ENCODE measurements at places on chromosomes 5 and 9. TPM values are rescaled to one million over a fixed set of nuclear protein-coding genes. Genes with fewer than 3 reads are reported as not detected.

- DNase-seq = no peak
These were observed 42.7 kb downstream of the PFDN1 start for GRCh38 chr5:140260089-140260656.

GRCh38 chr9:3954331-3955304 is 345.2 kb downstream of the GLIS3 start:
- no peak for DNase-seq

DNA sequence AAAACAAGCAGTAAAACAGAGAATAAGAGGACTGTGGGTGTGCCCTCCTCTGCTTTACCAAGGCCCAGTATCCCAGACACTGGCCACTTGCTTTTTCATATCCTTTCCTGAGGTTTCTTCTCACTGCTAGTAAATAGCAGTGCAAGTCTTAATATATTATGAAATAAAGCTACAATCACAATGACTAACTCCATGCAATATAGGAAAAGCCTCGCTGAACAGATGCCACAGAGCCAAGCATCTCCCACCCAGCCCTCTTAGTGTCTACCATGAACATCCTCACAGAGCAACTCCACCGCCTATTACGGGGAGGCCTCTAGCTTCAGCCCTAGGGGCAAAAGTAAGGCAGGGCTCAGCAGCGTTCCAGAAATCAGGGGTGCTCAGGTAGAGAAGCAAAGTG is 130.7 kb upstream of the LHFPL2 start:
- DNase-seq = no peak

DNA sequence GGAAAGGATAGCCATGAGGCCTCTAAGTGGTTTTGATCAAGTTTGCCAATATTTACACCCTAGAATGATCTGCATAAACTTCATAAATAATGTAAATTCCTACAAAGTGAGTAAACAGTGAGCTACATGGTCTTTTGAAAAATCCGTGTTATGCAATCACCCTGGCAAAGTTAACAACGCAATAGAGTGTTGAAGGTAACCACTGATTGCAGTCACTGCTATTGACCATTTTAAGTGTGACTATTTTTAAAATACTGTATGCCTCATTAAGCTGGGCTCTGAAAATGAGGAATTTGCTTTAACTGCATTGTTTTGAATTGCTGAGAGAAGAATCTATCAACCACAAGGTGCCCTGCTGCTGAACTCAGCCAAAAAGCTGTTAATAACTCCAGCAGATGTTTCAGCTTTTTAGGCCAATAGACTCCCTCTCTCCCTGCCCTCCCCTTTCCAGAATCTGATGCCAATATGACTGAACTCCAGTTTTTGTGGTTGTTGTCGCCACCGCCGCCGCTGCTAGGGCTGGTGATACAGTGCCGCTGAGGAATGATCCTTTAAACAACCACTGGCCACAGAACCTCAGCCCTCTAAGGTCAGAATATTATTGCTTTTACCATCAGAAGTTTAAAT is 35.3 kb upstream of the SMARCA2 start:
- no peak for DNase-seq

The F2RL1 gene
- 0.76 TPM for total RNA-seq

The C7 gene
- 37.4 TPM for total RNA-seq

DNA sequence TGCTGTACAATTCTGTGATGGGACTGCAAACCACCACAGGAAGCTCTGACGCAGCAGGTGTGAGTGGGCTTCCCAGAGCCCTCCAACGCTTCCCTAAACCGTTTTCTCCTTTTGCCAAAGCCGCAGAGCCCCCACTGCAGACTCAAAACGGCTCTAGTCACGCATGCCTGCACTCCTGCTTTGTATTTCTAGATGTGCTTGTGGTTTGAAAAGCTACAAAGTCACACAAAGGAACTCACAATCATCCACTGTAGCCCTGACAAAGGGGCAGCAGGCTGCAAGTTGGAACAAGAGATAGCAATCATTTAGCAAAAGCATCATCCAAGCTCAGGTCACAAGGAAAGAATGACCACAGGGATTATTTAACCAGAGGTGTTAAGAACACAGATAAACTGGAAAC is 79.3 kb downstream of the PTPN3 start:
- no peak for DNase-seq

- DNase-seq = no peak
These were observed 16.7 kb upstream of the SLC28A3 start for GRCh38 chr9:84357275-84357674.

DNA sequence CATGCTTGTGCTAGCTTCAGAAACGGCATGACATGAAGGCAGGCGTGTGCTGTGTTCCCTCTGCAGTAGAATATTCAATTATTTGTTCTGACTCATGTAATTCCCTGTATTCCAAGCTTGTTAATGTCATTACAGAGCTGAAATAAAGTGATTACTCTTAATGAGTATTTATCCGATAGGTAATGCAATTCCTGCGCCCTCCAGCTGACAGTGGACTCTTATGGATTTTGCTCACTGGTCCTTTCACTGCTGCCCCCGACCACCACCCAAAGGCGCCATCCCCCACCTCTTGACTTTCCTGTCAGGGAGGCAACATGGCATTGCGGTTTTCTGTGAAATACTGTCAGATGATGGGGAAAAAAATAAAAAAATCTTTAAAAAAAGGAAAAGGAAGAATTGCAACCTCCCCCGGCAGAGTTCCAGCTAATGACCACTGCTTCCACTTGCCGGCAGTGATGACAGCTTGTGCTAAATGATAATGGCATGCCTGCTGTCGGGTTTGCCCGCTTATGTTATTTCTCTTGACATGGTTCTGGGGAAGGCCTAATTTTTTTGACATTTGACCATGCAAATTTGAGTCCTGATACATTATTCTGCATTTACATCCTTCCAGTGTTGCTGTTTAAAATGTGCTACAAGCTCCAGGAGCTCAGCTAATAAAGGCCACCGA is 335.3 kb upstream of the ADAMTS16 start:
- DNase-seq = no peak

The NDST1 gene
- 109 TPM for total RNA-seq

The GAPT gene
- 2.9 TPM for total RNA-seq

DNA sequence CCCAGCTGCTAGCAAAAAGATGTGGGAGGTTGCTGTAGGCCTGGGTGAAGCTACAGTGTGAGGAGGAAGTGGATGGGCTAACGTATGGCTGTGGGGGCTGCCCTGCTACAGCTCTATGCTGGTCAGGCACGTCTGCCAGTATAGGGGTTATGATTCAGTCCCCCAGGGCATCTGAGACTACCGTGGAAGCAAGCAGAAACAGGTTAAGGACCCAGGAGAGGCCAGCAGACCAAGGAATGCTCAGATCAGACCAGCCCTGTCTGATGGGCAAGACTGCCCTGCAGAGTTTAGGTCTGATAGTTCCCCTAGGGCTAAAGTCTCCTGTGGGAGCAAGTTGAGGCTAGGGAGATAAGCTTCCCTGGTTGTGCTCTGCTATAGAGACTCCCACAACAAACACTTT is 416.1 kb upstream of the CTNND2 start:
- no peak for DNase-seq

The IFNB1 gene
- not detected for total RNA-seq

- no peak for DNase-seq
These were observed 504 bp upstream of the OTP start for GRCh38 chr5:77638763-77639671.

- no peak for DNase-seq
These were observed 59.8 kb upstream of the COX7C start for GRCh38 chr5:86557920-86558319.

DNA sequence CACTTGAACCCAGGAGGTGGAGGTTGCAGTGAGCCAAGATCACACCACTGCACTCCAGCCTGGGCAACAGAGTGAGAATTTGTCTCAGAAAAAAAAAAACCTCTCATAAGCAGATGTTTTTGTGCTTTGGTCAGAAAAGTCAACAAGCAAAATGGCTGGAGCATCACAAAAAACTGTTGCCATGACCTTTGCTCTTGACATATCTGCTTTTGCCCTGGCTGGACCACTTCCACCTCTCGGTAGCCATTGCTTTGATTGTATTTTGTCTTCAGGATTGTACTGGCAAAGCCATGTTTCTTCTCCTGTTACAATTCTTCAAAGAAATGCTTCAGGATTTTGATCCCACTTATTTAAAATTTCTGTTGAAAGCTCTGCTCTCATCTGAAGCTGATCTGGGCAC is 67.0 kb downstream of the MTMR12 start:
- DNase-seq = no peak

DNA sequence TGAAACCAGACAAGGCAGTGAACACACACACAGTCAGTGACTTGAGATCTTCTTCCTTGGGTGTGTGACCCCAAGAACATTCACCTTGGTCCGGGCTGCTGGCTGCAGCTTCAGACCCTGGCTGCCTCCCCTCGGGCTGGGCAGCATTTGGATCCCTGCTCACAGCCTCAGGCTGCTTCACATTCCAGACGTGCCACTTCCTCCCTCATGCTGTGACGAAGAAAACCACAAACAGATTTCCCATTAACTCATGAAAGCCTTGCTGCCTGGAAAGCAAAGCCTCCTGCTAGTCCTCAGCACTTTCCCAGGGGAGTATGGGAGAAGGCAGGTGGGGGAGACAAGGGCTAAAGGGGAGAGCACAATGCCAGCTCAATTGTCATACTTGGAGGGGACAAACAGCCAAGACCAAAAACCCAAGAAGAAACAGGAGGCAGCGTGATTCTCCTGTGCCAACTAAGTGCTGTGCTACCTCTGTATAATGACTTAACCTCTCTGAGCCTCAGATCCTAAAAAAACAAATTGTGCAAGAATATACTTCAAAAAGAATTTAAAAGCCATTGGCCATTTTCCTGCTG is 594.6 kb upstream of the BRINP1 start:
- DNase-seq = no peak

The JAKMIP2 gene
- 14.6 TPM for total RNA-seq

The SLC6A19 gene
- 0.09 TPM for total RNA-seq

DNA sequence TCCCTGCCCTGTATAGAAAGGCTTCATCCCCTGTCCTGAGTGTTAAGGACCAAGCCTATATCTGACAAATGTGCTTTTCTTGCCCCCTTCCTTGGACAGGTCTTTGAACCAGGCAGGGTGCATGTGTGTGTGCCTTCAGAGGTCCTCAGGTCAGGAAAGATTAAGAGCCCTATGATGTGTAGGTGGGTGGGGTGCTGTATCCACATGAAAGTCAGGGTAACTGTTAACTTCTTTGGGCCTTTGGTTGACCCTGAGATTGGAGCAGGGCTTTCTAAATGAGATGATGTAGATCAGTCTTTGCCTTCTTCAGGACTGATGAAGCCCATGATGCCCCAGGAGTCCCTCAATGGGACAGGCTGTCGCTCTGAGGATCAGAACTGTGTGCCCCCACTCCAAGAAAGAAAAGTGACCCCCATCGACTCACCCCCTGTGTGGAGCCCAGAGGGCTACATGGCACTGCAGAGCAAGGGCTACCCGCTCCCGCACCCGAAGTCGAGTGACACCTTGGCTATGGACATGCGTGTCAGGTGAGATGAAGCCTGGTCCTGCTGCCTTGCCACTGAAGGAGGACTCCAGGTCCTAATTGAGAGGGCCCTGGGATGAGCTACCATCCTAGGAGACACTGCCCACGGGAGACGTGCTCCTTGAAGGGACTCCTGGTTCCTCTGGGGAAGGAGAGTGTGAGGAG is 29.4 kb upstream of the POMT1 start:
- DNase-seq = no peak

- DNase-seq = no peak
These were observed 92.8 kb downstream of the SNX18 start for GRCh38 chr5:54610197-54610944.

DNA sequence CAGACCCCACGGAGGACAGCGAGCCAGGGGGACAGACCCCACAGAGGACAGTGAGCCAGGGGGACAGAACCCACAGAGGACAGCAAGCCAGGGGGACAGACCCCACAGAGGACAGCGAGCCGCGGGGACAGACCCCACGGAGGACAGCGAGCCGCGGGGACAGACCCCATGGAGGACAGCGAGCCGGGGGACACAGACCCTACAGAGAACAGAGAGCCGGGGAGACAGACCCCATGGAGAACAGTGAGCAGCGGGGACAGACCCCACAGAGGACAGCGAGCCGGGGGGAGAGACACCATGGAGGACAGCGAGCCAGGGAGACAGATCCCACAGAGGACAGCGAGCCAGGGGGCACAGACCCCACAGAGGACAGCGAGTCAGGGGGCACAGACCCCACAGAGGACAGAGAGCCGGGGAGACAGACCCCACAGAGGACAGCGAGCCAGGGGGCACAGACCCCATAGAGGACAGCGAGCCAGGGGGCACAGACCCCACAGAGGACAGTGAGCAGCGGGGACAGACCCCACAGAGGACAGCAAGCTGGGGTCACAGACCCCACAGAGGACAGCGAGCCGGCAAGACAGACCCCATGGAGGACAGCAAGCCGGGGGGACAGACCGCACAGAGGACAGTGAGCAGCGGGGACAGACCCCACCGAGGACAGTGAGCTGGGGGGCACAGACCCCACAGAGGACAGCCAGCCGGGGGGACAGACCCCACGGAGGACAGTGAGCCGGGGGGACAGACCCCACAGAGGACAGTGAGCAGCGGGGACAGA is 4.4 kb upstream of the ZDHHC11 start:
- DNase-seq = no peak

DNA sequence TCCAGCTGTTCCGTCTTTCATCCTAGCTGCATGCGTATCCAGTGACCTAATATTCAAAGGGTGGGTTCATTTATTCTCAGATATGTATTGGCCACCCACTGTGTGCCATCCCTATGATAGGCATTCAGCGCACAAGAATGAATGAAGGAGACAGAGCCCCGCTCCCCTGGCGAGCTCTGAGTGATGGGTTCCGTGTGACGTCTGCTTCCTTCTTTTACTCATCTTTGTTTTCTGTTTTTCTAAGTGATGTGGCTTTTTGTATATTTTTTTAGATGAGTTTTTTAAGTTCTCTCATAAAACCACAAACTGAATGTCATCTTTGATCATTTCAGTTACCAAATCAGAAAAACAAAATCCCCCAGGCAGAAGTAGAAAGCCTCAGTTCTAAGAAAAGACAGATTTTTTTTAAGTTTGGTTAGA is 168.3 kb upstream of the OTULINL start:
- no peak for DNase-seq

GRCh38 chr5:177334155-177334551 is 17.3 kb downstream of the LMAN2 start:
- DNase-seq = no peak

GRCh38 chr9:105053209-105053652 is 125.3 kb upstream of the ABCA1 start:
- DNase-seq = no peak

The TRIP13 gene
- total RNA-seq = 0.89 TPM

DNA sequence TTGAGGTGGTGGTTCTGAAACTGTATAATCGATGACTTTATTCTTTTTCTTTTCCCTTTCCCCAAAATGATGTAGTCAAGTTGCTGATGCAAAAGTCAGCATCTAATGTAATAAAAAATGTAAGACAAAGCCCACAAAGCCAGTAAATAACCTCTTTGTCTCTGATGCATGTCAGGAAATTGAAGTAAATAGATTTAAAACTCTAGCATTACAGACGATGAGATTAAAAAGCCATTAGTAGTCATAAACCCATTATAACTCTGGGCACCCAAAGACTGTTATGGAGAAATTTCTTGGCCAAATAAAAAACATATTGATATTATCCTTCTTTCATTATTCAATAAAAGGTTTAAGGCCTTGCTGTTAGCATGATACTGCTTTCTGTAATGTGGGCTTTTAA is 548.7 kb downstream of the TUSC1 start:
- no peak for DNase-seq

GRCh38 chr5:83752700-83753099 is 32.0 kb upstream of the HAPLN1 start:
- no peak for DNase-seq

- DNase-seq = no peak
These were observed 1060.1 kb downstream of the PTPRD start for GRCh38 chr9:9552665-9553064.

The WDR41 gene
- 43.2 TPM for total RNA-seq

Data from sciatic nerve (tissue), 2 donors.